Stimulated activated CD4-positive, alpha-beta T cell treated with anti-CD3 and anti-CD28 coated beads, TNF-alpha, amount 100 ng/mL, for 1 hour (primary cell): ENCODE measurements at places on chromosomes 16 and 17.

- DNase-seq: no peak
These were observed 402.2 kb downstream of the XYLT1 start for GRCh38 chr16:17068524-17068923.

DNA sequence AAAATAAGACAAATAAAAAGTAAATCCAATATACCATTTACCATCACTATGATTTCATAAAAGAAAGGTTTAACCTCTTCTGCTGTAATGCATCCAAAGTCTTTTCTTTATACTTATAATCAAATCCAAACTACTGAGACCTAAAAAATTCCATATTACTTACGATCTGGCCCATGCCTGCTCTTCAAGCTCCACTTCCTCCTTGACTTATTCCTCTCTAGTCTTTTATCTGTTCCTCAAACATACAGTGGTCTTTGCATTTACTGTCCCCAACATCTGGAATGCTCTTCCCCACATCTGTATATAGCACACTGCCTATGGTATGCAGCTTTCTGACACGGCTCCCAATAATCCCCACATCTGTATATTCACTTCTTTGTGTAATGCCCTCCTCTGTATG is 33.8 kb downstream of the PCTP start:
- no peak for DNase-seq

DNA sequence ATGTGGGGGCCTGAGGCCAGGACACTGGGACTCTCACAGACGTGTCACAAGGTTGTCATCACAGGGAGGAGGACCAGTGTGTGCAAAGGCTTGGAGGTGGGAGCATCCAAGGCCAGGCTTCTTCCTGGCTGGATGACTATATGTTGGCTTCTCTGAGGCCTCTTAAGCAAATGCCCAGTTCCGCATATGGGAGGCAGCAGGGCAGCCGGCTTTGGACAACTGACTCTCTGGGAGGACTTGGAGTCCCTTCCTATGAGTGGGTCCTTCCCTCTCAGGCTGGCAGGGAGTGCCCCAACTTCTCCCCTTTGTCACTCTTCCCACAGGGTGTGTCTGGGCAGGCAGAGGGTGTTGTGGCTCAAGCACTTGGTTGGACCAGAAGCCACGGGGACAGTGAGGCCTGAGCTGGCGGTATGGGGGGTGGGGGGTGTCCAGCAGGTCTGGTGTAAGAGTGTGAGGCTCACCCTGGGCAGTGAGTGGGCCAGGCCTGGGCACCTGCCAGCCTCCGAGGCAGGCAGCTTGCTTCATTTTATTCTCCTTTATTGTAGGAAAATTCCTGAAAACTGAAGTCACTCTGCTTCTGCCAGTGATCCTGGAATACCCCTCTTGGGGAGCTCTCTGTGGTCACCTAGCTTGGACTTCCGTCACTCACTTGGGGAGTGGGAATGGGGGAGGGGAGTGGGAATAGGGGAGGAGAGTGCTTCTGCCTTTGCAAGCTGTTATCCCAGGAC is 14.9 kb downstream of the ADGRG1 start:
- DNase-seq: no peak

- no peak for DNase-seq
These were observed 212.5 kb upstream of the EEF2KMT start for GRCh38 chr16:5309946-5310611.

GRCh38 chr17:44095647-44096496 is 25.3 kb downstream of the G6PC3 start:
- no peak for DNase-seq

- no peak for DNase-seq
These were observed 16.1 kb upstream of the RPTOR start for GRCh38 chr17:80528536-80528935.

DNA sequence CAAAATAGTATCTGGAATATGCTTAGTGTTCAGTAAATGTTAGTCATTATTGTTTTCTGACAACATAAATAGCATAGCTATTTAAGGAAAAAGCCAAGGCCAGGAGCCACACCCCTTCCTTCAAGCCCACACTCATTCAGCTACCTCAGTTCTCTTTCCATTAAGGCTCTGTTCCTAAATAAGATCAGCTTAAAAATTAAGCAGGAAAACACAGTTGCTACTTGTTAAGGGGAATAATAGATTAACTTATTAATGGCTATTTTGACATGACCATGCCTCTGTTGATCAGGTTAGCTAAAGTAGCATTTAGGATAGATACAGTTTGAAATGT is 158.1 kb downstream of the CHD9 start:
- no peak for DNase-seq

GRCh38 chr17:50257676-50258224 is 16.5 kb upstream of the TMEM92 start:
- DNase-seq: no peak

DNA sequence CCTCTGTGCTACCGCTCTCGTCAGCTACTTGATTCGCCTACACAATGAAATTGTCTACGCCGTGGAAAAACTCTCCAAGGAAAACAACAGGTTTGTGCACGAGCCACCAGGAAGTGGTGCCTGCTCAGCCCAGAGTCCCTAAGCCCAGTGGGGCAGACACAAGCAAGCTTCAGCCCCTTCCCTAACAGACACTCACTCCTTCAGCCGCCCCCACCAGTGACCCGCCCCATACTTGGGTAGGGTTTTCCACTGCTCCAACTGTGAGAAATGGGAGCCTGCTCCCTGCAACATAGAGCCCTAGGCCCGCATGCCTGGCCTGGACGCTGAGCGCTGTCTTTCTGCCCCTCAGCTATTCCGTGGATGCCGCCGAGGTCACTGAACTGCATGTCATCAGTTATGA is 28.6 kb upstream of the ENDOV start:
- DNase-seq: no peak

GRCh38 chr17:28141313-28141712 is 98.8 kb downstream of the NLK start:
- no peak for DNase-seq

DNA sequence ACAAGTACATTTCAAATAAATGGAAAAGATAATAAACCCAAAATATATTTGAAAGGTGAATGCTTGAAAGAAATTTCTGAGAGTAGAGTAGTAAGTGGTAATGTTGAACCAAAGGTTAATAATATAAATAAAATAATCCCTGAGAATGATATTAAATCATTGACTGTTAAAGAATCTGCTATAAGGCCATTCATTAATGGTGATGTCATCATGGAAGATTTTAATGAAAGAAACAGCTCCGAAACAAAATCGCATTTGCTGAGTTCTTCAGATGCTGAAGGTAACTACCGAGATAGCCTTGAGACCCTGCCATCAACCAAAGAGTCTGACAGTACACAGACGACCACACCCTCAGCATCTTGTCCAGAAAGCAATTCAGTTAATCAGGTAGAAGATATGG is 84.2 kb downstream of the C17orf58 start:
- DNase-seq: no peak

DNA sequence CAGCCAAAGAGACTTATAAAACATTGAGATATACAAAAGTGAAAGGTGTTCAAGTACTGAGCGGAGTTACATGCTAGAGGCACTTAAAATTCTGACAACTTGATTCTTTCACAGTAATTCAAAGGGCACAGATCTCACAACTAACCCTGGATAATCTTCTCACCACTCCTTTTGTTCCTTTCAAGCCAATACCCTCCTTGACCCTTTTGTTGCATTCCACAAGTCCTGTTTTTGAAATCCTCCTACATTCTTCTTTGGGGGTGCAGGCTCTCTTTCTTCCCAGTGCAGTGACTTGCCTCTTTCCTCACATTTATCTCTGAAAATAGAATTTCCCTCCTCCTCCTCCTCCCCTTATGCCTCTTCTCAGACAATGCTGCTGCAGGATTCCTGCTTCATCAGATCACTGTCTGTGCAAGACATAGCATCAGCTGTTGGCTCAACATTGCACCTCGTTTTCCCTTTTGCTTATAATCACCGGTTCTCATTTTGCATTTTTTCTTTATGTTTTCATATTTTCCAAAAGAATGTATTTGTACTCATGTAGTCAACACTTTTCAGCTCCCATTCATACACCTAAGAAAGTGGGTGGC is 199.3 kb downstream of the CDH8 start:
- no peak for DNase-seq
